ENCODE measurements at places on chromosomes 1 and 21.

DNA sequence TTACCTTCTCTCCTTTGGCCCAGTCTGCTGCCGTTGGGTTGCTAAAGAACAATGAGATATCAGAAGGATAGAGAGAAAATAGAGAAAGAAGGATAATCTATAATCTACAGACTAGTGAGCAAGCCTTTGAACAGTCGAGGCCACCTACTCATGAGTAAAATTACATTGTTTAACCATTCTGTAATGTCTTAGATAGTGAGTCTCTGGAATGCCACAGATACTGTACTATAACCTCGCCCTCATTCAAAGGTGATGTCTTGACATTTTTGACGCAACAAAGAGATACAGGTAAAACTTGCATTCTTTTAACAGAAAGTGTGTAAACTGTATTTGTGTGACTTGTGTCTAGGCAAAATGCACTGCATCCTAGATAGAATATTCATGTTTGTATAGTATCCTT, 77.9 kb downstream of the LAMC1 start:
- H3K27ac ChIP-seq, result no peak overlapping the region
- H3K4me1 ChIP-seq, result peaks cover 71% of the 10 kb centered on the region
- no peaks in the 10 kb centered on the region for H3K27me3 ChIP-seq
- no peak for DNase-seq
- H3K36me3 ChIP-seq, result no peaks in the 10 kb centered on the region

DNA sequence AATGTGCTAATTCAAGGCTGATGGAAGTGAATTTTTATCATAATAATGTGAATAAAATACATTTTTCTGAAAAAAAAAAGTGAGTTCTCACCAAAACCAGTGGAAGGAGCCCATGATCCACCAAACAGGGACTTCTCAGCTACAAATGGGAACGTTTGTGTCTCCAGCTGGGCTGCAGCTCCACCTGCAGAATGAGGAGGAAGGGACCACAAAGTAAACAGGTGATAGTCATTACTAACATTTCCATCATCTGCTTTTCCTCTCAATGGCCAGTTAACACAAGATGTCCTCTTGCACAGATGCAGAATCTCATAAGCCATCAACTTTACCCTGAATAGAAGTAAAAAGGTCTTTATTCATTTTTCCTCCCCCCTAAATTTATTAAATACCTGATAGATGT, 246.2 kb downstream of the MRPL39 start:
- H3K36me3 ChIP-seq, result no peaks in the 10 kb centered on the region
- no peaks in the 10 kb centered on the region for H3K27me3 ChIP-seq
- H3K4me1 ChIP-seq, result no peaks in the 10 kb centered on the region
- H3K27ac ChIP-seq, result no peak overlapping the region
- H3K4me3 ChIP-seq, result no peak overlapping the region
- DNase-seq, result no peak

- H3K4me1 ChIP-seq, result peaks cover 67% of the 10 kb centered on the region
- peaks cover 3% of the 10 kb centered on the region for H3K36me3 ChIP-seq
- H3K27me3 ChIP-seq, result no peaks in the 10 kb centered on the region
Observed at GRCh38 chr1:164630626-164631396, 71.8 kb downstream of the PBX1 start.

DNA sequence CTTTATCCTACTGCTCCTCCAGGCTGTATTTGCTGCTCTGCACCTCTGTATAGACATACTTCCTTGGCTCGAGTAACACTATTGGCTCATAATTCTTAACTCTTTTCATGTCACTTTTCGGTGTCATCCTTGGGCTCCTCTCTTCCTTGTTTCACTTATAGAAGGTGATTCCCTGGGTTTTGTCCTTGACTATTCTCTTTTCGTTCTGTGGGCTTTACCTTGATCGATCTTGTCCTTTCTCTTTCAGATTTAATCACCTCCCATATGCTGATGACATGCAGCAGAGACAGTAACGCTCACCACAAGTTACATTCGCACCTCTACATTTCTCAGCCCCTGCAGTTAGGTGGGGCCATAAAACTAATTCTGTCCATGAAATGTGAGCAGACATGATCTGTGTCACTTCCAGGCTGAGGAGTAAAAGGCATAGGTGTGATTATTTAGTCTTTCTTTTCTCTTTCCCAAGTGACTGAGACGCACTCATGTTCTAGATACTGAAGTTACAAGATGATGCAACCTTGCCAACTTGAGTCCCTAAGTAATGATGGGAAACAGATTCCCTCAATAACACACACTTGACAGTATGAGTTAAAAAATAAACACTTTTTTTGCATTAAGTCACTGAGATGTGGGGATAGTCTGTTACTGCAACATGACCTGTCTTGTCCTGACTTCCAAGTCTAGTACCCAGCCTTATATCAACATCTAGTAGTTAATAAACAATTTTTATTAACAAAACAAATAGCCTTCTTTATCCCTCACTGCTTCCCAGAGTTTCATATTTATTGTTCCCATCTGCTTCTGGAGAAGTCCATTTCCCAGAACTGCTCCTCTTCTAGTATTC, 49.9 kb upstream of the HAO2 start:
- no peak overlapping the region for H3K27ac ChIP-seq
- no peak overlapping the region for H3K4me3 ChIP-seq
- no peaks in the 10 kb centered on the region for H3K4me1 ChIP-seq
- DNase-seq, result no peak
- H3K36me3 ChIP-seq, result no peaks in the 10 kb centered on the region

- DNase-seq, result no peak
- no peaks in the 10 kb centered on the region for H3K27me3 ChIP-seq
- no peak overlapping the region for H3K27ac ChIP-seq
Observed at GRCh38 chr1:208467151-208467780, 223.1 kb upstream of the PLXNA2 start.

DNA sequence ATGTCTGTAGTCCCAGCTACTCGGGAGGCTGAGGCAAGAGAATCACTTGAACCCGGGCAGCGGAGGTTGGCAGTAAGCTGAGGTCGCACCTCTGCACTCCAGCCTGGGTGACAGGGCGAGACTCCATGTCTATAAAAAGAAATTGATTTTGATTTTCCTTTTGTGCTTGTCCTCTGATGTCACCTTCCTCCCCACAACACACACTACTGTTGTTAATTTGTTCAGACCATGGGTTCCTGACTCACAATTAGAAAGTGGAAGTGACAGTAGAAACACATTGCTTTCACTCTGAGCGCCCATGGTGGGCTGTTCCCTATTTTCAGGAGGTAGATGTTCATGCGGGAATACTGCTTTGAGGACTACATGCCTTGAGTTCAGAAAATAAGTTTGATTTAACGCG, 165.5 kb upstream of the KCNJ6 start:
- H3K4me1 ChIP-seq, result no peaks in the 10 kb centered on the region
- H3K27me3 ChIP-seq, result no peaks in the 10 kb centered on the region
- H3K36me3 ChIP-seq, result no peaks in the 10 kb centered on the region

Data from vagina (tissue), 2 donors.